ENCODE measurements at places on chromosomes 4 and X.
A peak's percentile ranks its signal among the peaks of the same experiment; 100 is the strongest.

GRCh38 chrX:1727531-1728027 lies 112.7 kb downstream of the ASMT start:
- DNase-seq = peak; percentile 23

DNA sequence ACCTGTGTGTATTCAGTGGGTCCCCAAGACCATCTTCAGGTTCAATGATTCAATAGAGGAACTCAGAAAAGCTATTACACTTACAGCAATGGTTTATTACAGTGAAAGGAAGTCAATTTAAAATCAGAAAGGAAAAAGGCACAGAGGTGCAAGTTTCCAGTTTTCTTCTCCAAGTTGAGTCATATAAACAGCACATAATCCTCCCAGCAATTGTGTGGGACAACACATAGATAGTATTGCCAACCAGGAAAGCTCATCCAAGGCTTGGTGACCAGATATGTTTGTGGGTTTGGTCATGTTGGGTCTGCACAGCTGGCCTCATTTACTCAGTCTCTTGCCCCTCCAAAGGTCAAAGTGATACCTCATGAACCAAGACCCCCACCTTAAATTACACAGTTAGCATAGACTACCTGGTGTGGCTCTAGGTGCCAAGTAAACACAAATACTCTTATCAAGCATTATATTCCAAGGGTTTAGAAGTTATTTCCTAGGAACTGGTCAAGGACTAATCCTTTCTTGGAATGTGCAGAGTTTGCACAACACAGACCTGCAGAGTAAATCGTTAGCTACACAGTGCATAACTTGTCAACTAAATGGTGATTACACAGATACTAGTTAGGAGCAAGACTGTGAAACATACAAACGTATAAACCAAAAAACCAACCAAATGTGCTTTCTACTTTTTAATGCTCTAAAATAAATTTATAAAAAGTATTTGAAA lies 777.3 kb downstream of the PCDH18 start:
- DNase-seq = no peak

DNA sequence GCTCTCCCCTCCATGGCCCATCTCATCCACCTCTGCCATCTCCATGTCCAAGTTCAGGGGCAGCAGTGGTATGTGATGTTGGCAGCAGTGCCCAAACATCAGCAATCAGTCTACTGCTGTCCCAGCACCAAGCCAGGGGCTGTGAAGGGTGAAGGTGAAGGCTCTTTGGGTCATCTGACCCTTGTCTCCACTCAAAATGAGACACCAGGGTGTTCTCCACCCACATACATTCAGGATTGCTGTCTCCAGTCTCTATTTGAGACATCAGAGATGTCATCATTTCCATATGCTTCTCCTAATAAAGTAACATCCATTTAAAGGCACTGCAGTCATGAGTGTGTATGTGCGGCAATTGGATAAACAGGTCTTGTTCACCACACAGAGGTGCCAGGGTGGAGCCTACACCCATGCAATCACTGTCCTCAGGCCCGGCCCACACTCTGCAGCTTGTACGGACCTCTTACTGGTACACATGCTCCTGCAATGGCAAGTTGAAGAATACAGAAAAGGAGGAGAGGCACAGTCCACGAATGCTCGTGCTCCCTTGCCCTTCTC lies 22.2 kb downstream of the MAML3 start:
- no peak for DNase-seq

DNA sequence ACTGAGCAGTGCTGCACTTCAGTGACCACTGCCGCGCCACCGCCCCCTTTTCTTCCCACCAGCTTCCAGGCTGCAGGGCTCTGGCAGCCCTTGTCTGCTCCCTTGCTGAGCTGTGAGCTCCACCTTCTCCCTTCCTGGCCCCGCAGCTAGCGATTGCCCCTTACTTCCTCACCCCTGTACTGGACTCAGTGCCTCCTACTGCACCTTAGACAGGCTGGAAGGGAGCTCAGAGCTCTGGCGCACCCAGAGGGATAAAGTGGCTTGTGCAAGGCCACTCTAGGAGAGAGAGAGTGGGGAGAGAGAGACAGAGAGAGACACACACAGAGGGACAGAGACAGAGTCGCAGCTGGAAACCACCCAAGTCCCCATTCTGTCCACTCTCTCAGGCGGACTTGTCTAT lies 6.0 kb downstream of the RASL11B start:
- no peak for DNase-seq

GRCh38 chr4:129788486-129788885 lies 692.5 kb downstream of the C4orf33 start:
- DNase-seq = no peak

DNA sequence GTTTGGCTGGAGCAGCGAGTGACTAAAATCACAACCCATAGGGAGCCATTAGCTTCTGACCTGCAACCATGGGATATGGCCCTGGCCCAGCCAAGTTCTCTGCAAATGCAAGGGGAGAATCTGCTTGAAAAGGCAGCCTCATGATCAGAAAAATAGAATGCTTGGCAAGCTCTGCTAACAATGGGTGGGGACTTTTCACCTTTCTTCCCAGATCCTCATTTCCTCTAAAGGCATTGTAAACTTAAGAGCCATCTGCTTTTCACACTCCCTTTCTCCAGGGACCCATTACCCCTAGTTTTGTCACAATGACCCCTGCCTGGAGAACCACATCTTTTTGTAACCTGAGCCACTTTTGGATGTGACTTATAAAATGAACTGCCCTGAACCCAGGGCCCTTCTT lies 104.3 kb downstream of the PARM1 start:
- DNase-seq = no peak

DNA sequence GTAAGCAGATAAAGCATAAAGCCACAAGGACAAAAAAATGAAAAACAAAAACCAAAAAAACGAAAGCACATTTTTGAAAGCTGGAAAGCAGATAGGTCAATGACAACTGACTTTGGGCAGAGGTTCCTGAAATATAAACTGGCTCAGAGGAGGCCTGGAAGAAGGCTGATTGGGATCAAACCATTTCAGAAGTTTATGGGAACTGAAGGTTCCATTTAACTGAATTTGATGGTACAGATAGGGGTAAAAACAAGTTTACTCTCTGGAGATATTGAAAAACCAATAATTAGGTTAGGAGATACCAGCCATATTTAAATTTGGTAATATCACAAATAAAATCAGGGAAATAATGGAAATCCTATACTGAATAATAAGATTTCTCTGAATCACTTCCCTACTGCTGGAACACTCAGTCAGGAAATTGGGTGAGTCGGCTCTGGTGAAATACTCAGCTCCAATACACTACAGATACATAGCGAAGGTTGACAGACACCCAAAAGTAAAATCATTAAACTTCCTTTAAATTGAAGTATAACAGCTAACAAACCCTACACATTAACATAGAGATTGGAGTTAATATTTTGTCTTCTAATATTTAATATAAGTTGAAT lies 1584.3 kb downstream of the STIM2 start:
- no peak for DNase-seq

DNA sequence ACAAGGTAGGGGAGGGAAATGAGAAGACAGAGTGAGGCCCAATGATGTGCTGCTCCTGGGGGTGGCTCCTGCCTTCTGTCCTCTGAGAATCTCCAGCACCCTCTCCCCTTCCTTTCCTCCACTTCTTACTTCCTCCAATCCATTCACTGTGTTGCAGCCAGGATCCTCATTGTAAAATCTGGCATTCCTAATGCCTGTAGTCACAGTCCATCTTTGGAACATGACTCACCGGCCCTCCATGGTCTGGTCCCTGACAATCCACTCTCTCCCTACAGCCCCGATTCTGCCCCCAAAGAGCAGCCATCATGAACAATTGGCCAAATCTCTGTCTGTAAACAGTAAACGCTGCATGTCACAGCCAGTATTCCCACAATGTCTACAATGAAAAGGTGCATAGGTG lies 72.9 kb downstream of the CLNK start:
- DNase-seq = peak; percentile 53

DNA sequence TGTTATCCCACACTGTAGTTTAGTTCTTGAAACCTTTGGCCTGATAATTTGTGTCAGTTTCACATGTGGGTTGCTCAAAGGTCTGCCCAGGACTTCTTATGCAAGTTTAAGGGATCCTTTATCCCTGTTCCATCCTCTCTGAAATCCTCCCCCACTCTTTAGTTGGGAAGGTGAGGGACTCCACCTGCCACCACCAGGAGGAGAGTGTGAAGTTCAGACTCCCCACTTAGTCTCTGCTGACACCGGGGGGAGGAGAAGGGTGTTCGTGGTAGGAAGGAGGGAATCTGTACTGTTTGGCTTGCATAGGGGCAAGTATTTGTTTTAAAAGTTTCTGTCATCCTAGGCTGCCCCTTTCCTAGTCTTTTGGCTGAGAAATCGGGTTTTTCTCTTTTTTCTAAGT lies 211.8 kb downstream of the PPP4R3C start:
- no peak for DNase-seq

- peak; percentile 74 for DNase-seq
Measured at GRCh38 chrX:154458116-154458953, at the start of gene PLXNA3. Gene PLXNA3, plus strand, starts transcription at chrX:154458281. Its CDS starts 1,903 bp downstream, at chrX:154460184.

- no peak for DNase-seq
Measured at GRCh38 chr4:183746305-183747229, 87.5 kb downstream of the TRAPPC11 start.

- no peak for DNase-seq
Measured at GRCh38 chrX:38746102-38746501, 55.2 kb upstream of the MID1IP1 start.

DNA sequence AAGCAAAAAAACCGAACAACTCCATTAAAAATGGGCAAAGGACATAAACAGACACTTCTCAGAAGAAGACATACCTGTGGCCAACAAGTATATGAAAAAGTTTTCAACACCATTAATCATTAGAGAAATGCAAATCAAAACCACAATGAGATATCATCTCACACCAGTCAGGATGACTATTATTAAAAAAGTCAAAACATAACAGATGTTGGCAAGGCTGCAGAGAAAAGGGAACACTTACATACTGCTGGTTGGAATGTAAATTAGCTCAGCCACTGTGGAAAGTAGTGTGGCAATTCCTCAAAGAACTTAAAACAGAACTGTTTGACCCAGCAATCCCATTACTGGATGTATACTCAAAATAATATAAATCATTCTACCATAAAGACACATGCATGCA lies 436.3 kb downstream of the KLHL13 start:
- DNase-seq = no peak

- no peak for DNase-seq
Measured at GRCh38 chr4:42464550-42465094, 67.3 kb downstream of the SHISA3 start.

DNA sequence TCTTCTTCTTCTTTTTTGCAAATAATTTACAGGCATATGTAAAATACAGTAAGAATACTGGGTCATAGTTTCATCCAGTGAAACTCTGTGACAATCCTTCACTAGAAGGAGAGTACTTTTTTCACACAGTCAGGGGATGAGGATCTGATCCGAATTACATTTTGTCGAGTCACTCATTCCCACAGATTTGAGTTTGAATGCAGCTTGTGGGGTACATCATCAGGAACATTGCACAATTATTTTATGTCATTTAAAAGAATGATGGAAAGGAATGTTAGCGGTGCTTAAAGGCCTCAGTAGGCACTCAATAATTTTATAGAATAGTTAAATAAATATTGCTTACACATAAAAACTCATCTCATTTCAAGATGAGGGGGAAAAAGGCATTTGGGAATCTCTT lies 88.6 kb downstream of the CHRNA9 start:
- DNase-seq = no peak

DNA sequence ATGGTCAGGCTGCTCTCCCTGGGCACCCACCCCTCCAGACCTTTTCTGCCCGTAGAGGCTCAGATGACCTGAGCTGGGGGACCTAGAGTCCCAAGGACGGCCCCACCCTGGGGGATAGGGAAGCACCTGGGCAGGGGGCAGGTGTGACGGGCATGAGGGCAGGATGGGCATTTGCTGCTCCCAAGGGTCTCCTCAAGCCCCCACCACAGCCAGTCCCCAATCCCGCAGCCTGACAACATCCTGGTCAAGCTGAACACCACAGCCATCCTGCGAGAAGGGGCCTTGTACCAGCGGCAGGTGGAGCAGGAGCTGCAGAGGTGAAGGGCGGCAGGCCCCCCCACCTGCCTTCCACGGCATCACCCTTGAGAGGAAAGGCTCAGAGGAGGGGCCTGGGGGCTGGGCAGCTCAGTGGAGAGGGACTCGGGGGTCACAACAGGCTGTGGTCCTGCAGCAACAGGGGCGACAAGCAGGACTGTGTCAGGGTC lies 17.8 kb upstream of the RNF4 start:
- DNase-seq = no peak

DNA sequence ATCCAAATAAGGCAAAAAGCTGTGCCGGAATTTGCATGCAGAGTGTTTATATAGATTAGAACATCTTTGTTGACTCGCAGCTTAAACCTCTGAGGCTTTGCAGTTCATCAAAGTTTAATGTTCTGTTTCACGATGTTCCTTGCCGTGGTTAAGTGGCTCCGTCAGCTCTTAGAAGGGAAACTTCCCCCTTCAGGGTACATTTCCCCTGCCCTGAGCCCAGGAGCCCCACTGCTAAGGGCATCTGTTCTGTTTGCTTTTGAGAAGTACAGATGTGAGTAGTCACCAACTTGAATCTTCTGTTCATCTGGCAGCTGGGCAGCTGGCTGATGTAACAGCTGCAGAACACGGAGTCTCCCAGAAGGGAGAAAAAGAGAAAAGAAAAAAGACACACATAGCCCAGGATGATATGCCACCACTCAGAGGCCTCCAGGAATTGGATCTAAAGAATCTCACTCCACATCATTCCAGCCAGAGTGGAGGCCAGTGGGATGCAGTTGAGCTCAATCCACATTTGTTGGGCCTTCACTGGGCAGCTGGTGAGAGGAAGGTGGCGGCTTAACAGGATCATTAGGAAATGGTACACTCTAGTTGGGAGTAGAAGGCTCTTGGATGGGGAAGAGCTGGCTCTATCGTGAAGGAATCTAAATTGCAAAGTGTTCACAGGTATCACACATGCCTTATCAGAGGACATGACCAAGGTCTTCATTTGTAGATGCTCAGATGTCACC lies 178.7 kb upstream of the RBPJ start:
- DNase-seq = no peak

All from Calu3 (cell line).